ENCODE measurements at places on chromosomes 2 and 18. TPM values are rescaled to one million over a fixed set of nuclear protein-coding genes. Genes with fewer than 3 reads are reported as not detected.

GATA6 gene
- total RNA-seq = 28.6 TPM

TSPYL6 gene
- not detected for total RNA-seq

FECH gene
- total RNA-seq = 30.9 TPM

ARHGAP15 gene
- 0.09 TPM for total RNA-seq

WIPF1 gene
- total RNA-seq = 9.9 TPM

PLCD4 gene
- 1.8 TPM for total RNA-seq

HAAO gene
- 0.46 TPM for total RNA-seq

FASTKD2 gene
- 36.3 TPM for total RNA-seq

IGFBP5 gene
- total RNA-seq = 928 TPM

TCF23 gene
- not detected for total RNA-seq

GAL3ST2 gene
- total RNA-seq = 0.18 TPM

ZNF892 gene
- 3.0 TPM for total RNA-seq

POU3F3 gene
- total RNA-seq = not detected

MEX3C gene
- 28.4 TPM for total RNA-seq

NUP35 gene
- 5.7 TPM for total RNA-seq

CFAP65 gene
- not detected for total RNA-seq

SIGLEC15 gene
- 0.14 TPM for total RNA-seq

MLPH gene
- total RNA-seq = 12.2 TPM

POTEJ gene
- not detected for total RNA-seq

CPO gene
- 0.09 TPM for total RNA-seq

SETBP1 gene
- total RNA-seq = 2.8 TPM

NTSR2 gene
- not detected for total RNA-seq

DNAJC27 gene
- total RNA-seq = 3.9 TPM

ALPG gene
- not detected for total RNA-seq

MARCHF4 gene
- total RNA-seq = 0.28 TPM

PLEKHA3 gene
- total RNA-seq = 5.6 TPM

KRTCAP3 gene
- 0.18 TPM for total RNA-seq

LRRTM1 gene
- not detected for total RNA-seq

GPR155 gene
- 4.8 TPM for total RNA-seq

CAPN14 gene
- total RNA-seq = under 0.01 TPM

SFT2D3 gene
- 3.8 TPM for total RNA-seq

NT5C1B gene
- total RNA-seq = not detected

PMS1 gene
- 17.5 TPM for total RNA-seq

SLC9A4 gene
- under 0.01 TPM for total RNA-seq

EGR4 gene
- total RNA-seq = not detected
